ENCODE measurements at places on chromosomes 13 and 19.

DNA sequence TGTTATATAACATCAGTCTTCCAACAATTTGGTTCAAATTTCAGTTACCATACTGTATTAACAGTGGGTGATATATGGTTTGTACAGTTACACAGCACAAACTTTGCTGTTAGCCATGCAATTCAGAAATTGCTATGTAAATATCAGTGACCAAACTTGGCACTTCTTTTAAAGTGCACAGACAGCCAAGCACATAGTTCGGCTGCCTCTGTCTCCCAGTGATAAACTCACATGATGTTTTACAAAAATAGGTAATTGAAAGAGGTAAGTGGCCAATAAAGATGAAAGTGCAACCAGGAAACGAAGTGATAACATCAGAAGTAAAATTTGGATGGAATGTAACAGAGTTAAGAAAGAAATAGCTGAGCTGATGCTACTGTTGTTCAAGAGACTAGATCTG is 143.9 kb downstream of the PCDH9 start:
- DNase-seq, result no peak

DNA sequence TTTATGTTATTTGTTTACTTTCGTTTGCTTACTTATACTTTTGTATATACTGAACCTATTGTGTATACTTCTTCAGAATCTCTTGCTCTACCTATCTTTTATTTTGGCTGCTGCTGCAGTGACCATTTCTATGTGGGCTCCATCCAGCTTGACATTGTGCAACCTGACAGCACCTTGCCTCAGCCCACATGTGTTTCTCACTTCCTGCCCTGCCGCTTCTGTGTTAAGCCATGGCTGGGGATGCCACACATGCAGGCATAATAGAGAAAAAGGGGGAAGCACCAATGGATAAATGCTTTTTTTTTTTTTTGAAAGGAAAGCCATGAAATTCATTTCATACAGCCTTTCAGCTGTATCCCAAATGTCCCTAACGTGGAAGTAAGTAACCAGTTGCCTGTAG is 147.6 kb downstream of the RBM26 start:
- DNase-seq, result no peak

GRCh38 chr13:48252176-48252575 is 19.2 kb downstream of the ITM2B start:
- no peak for DNase-seq

GRCh38 chr19:46484656-46485055 is 11.0 kb downstream of the PNMA8B start:
- DNase-seq, result no peak

- DNase-seq, result no peak
Measured at GRCh38 chr19:34319785-34320184, 45.2 kb upstream of the GPI start.

- no peak for DNase-seq
Measured at GRCh38 chr13:51687947-51688714, 103.9 kb downstream of the WDFY2 start.

DNA sequence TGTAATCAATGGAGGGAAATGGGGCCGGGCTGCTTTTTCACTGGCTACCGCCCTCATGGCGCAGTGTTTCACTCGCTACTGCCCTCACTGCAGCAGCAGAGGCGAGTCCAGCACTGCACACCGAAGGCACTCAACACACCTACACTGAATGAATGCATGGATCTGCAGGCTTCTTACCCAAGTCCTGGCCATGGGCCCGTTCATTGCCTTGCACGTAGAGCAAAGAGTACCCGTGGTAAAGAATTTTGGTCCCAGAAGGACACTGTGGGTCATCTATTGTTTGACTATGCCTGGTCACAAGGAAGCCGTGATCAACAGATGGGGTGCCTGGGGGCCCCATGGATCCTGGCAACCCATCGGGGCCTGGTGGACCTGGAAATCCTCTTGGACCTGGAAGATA is 144.9 kb downstream of the COL4A1 start:
- no peak for DNase-seq

DNA sequence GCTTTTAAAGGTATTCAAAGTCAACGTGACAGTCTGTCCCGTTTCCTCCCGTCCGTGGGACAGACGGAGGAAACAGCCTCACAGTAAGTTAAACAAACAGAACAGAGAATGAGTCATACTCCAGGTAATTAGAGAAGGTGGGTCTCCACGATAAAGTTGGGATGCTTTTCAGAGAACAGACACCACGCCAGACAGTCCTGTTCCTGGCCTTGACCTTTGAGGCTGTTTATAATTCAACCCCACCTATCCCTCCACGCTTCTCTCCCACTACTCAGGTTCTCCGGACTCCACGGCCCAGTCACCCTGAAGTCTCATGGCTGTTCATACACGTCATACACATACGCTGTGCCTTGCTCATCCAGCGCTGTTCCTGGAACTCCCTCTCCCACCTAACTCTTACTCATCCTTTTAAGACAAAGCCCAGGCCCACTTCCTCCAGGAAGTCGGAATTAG is 42.5 kb downstream of the ARHGEF18 start:
- no peak for DNase-seq

- DNase-seq, result no peak
Measured at GRCh38 chr13:36086117-36086516, 45.1 kb downstream of the DCLK1 start.

GRCh38 chr19:48815870-48816501 is 5.2 kb upstream of the BCAT2 start:
- peak; percentile 43 for DNase-seq

- no peak for DNase-seq
Measured at GRCh38 chr13:84962141-84962750, 837.0 kb downstream of the SLITRK6 start.

- no peak for DNase-seq
Measured at GRCh38 chr13:54890976-54891375, 1862.4 kb downstream of the OLFM4 start.

GRCh38 chr13:91295712-91296410 is 51.6 kb upstream of the MIR17HG start:
- DNase-seq, result no peak

GRCh38 chr19:9939301-9939913 is 3.1 kb upstream of the OLFM2 start:
- DNase-seq, result no peak

DNA sequence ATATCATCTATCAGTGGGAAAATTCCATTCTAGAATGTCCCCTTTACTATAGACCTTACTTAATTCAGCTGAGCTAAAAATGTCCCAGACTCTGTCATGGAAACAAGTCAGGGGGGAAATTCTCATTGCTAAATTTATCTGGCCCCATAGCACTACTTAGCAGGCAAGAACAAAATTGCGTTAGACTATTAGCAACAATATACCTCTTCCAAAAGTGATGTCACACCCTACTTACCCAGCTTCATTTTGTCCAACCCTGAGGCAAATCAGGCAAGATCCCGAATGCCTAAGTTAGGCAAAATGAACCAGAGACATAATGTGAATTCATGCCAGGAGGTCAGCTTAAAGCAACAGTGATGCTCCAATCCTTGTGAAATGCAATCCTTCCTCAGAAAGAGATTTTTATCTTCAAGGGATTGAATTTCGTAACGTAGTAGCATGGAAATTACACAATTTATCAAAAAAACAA is 93.7 kb downstream of the FRY start:
- DNase-seq, result no peak

- no peak for DNase-seq
Measured at GRCh38 chr13:95355494-95355893, 54.2 kb upstream of the ABCC4 start.

DNA sequence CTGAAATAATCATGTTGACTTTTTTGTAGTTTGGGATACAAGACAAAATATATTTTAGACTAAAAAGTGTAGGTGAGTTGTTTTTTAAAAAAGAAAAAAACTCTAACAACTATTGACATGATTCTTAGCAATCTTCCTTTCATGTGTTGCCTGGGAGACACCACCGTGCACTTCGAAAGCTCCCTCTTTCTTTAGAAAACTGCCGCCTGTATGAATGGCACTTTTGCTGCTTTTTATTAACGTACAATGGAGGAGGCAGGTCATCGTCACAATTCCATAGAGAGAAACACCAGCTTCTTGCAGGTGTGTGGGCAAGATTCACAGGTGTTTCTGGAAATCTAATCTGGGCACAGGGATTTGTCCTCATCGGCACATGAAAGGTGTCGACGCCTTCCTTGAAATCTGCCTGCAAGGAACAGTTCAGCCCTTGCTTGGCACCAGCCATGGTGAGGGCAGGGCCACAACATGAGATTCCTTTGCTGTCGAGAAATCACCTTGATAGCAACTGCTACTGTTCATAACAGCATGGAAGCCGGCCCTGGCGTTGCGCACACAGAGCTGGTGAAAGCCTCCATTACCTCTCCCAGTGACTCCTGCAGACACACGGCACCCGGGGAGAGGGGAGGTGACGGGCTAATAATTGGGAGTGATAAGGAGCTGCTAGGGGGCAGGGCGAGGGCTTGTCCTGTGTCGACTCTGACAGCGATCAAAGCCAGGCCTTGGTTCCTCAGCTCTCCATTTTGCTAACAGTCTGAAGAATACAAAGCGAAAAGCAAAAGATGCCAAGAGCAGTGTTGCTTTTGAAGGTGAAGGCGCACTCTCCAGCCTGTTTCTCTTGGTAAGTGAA is 66.5 kb downstream of the EFNB2 start:
- DNase-seq, result no peak
